Muscle of arm (tissue), 14 donors: ENCODE measurements at places on chromosomes 4 and X. TPM values are rescaled to one million over a fixed set of nuclear protein-coding genes. Genes with fewer than 3 reads are reported as not detected.
A peak's percentile ranks its signal among the peaks of the same experiment; 100 is the strongest.

BEND2 gene
- not detected for polyA plus RNA-seq

DNA sequence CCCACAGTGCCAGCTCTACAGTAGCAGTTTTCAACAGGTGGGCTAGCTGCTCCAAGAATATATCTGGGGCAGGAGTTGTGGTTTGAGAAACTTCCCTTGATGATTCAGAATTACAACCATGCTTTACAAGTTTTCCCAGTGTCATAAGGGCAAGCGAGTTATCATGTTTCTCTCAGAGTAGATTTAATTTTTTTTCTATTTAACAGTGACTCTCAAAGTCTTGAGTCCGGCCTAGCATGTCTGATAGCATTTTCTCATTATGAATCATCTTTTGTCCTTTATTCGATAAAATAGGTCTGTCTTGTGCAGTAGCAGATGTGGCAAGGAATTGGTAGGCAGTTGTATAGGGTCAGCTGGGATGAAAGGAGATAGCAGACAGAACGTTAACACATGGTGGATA is 62.2 kb upstream of the SPANXD start:
- no peak for DNase-seq

VCX2 gene
- polyA plus RNA-seq: not detected

- no peak for DNase-seq
Measured at GRCh38 chr4:185648631-185649030, 113.3 kb upstream of the PDLIM3 start.

AWAT2 gene
- not detected for polyA plus RNA-seq

GLRB gene
- polyA plus RNA-seq: 6.9 TPM

GRCh38 chrX:132033166-132033565 is 10.1 kb downstream of the STK26 start:
- DNase-seq: no peak

VCX3A gene
- not detected for polyA plus RNA-seq

MED14 gene
- polyA plus RNA-seq: 46.1 TPM

ERCC6L gene
- polyA plus RNA-seq: 3.0 TPM

GAGE13 gene
- not detected for polyA plus RNA-seq

CDKL2 gene
- 0.31 TPM for polyA plus RNA-seq

LINC00632 gene
- 11.9 TPM for polyA plus RNA-seq

DNA sequence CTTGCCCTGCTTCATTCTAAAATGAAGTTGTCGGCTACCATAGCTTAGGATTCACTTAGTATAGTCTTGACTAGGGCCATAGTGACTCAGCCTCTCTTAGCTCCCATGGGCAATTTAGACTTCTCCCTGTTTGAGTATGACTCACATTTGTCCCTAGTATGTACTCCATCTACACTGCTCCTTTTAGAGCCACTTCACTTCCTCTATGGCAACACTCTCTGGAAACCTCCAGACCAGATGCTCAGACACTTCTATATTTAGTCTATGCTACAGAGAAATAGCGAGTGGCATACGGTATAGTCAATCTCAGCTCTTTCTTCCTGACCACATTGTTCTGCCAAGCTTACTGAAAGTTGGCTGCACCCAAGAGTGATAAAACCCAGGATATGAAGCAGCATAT is 11.2 kb downstream of the MEPE start:
- DNase-seq: no peak

DNA sequence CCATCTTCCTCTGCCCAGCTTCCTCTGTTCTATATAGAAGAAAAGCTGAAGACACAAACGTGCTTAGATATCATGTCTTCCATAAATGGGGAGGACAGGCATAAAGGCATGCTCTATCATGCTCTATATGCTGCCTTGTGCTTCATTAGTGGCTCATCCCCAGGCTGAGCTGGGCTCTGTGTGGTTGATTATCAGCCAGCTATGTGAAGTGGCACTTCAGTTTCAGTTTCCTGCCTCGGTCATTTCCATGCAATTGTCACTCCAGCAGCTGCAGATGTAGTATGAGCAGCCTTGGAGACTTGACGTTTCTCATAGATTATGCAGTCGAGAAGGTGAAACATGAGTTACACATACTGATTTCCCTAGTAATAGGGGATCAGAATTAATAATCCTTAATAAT is 106.2 kb downstream of the SYTL5 start:
- DNase-seq: no peak

CASP6 gene
- 18.9 TPM for polyA plus RNA-seq

SERPINA7 gene
- polyA plus RNA-seq: not detected

MAGEA2B gene
- polyA plus RNA-seq: not detected

FAT4 gene
- 13.0 TPM for polyA plus RNA-seq

DNA sequence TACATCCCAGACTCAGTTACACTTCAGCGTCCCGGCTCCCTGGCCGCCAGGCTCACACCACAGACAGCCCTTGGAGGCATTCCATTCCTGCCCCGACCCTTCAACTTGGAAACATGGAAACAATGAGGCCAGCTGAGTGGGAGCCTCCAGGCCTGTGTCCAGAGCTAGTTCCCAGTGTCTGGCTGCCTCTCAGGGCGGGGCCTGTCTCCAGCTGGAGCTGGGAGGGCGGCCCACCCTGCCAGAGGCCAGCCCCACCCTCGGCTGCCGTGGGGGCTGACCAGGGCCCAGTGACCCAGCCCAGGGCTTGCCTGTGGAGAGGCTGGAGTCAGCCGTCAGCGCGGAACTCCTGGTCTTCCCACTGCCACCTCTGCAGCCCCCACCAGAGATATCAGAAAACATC is 37.4 kb upstream of the SPON2 start:
- peak; percentile 87 for DNase-seq

BTK gene
- 3.4 TPM for polyA plus RNA-seq

STOX2 gene
- polyA plus RNA-seq: 6.1 TPM

DNA sequence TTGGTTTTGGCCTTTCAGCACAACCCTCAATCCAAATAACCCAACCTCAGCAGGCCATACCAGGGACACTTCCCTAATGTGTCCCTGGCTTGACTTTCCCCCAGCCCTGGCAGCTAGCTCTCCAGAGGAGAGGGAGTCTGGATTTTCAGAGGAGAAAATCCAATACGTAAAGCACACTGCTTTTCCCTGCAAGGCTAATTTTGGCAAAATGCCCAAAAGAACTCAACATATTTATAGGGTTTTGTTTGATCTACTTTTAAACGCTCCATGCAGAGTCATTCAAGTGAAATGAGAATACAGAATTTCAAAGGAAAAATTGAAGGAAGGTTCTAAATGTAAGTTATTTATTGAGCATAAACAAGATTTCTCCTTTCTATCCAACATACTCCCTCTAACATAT is 167.2 kb downstream of the SH3KBP1 start:
- no peak for DNase-seq

PCDH19 gene
- 4.6 TPM for polyA plus RNA-seq

DUSP21 gene
- not detected for polyA plus RNA-seq

- DNase-seq: no peak
Measured at GRCh38 chr4:10180927-10181744, 64.5 kb upstream of the WDR1 start.

- no peak for DNase-seq
Measured at GRCh38 chrX:141669689-141670088, 28.9 kb downstream of the SPANXD start.

EDNRA gene
- 26.6 TPM for polyA plus RNA-seq

CNGA1 gene
- 0.70 TPM for polyA plus RNA-seq

UBQLN2 gene
- polyA plus RNA-seq: not detected

GRCh38 chr4:99979872-99980271 is 29.8 kb upstream of the H2AZ1 start:
- DNase-seq: no peak

DNA sequence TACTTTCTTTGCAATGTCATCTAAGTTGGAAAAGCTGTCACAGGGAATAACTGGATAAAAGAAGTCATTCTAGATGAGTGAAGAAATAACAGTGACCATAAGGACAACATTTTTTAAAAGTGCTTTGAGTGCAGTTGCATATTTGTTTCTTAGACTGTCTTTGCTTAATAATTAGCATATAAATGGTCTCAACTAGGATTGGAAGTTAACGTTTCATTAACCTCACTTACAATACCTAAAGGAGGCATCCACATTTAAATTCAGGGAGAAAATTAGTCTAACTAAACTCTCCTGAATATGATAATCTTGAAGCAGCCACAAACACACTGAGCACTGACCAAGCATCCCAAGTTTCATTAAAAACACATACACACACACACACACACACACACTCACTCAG is 780.7 kb downstream of the PCDH18 start:
- no peak for DNase-seq

- DNase-seq: no peak
Measured at GRCh38 chr4:38577462-38577861, 86.5 kb upstream of the KLF3 start.

GRCh38 chrX:45083314-45083713 is 117.4 kb downstream of the DIPK2B start:
- no peak for DNase-seq

- no peak for DNase-seq
Measured at GRCh38 chr4:37928426-37929416, 31.5 kb upstream of the PTTG2 start.

DNA sequence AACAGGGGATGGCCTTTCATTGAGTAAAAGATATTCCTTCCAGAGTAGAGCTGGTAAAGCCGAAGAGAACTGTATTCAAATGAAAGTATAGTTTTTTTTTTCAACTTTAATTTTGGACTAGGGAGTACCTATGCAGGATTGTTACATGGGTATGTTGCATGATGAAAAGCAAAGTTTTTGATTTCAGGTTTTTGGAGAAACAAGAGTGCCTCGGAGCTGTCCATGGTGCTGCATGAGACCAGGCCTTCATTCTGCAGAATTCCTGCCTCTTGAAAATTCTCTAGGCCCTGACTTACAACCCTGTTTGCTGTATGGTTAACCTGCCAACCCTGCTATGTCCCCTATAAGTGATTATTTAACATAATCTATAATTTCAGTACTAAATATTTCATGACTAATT is 1065.7 kb upstream of the FTHL17 start:
- DNase-seq: peak; percentile 31

EFHC2 gene
- polyA plus RNA-seq: 0.36 TPM

DNA sequence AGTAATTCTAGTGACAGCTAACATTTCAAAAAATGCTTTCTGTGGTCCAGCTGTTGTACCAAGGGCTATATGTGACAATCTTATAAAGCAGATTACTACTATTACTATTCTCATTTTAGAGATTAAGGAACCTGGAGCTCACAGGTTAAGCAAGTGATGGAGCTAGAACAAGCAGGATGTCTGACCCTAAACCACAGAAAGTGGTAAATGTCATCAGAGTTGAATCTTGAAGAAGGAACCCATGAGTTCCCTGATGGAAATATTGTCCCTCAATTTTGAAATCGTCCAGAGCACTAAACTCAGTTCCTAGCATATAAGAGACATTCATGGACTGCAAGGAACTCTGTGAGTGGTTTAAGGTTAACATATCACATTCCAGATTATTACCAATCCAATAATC is 214.0 kb downstream of the APBB2 start:
- no peak for DNase-seq

DNA sequence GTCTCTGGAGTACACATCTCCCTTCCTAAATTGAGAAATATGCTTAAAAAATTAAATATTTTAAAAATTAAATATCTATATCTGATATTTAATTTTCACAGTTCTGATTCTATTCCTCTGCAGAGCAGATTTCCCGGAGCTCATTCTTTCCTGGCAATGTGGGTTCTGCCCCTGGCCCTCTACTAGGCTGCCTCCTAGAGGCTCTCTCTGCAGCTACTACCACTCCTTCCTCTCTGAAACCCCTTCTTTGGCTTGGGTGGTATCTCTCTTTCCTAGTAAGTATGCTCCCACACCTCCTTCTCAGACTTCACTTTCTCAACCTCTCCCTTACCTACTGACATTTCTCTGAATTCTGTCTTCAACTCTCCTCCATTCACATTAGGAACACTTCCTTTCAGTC is 45.3 kb downstream of the RPGR start:
- DNase-seq: no peak

DNA sequence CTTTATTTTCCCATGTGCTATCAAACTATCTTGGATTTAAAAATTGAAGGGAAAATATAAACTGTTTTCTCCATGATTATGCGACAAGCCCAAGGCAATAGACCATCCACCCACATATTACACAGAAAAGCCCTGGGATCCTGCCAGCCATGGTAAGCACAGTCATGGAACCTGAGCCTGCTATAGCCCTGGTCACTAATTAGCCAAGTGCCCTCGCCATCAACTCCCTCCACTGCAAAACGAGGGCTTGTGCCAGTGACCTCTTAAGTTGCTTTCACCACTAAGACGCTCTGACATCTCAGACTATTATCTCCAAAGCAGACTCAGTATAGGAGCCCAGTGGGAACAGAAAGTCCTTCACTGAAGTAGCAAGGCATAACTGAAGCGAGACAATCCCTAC is 69.2 kb downstream of the NLGN4X start:
- no peak for DNase-seq

GRCh38 chr4:79015411-79015810 is 76.2 kb upstream of the PAQR3 start:
- DNase-seq: no peak

DNA sequence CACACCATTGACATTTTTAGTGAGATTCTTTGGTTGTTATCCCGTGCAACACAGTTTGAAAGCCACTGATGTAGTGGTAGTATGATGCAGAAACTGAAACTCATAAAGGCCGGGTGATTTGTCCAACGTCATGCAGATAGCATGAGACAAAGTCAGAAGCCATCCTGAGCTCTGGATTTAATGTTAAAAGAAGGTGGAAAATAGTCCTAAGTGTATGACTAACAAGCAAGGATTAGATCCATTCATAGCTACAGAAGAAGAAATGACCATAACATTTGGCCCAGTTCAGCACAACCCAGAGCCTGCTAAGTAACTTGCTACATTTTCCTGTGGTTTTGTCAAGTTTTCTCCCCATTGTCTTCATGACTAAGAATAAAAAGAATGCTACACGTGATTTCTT is 142.4 kb downstream of the AMELX start:
- no peak for DNase-seq

GRCh38 chrX:132622130-132622529 is 133.3 kb upstream of the MBNL3 start:
- no peak for DNase-seq
